ENCODE measurements at places on chromosomes 6 and 20.
A peak's percentile ranks its signal among the peaks of the same experiment; 100 is the strongest.

DNA sequence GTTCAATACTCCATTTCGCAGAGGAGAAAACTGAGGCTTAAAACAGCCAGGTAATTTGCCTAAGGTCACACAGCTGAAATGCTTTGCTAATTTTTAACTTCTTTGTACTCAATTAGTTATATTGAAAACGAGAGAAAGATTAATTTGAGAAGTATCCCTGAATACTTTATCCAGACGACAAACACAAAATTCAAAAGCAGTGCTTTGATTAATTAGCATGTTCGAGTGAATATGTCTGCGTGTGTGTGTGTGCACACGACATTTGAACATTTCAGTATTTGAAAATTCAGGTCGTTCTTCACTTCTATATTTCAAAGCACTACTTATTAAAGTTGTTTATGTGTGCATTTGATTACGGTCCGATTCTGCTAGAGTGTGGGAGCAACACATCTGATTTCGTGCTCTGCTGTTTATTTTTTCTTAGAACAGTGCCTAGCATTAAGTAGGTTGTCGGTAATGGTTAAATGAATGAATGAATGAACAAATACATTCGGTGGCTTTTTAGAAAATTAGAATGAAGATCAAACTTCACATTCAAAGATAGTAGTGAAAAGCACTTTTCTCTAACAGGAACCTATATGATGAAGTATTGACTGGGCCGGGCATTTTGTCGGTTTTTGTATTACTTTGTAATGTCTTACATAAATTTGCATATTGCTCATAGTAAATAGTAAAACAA lies 36.9 kb upstream of the SYNCRIP start:
- peak; percentile 18 for DNase-seq

DNA sequence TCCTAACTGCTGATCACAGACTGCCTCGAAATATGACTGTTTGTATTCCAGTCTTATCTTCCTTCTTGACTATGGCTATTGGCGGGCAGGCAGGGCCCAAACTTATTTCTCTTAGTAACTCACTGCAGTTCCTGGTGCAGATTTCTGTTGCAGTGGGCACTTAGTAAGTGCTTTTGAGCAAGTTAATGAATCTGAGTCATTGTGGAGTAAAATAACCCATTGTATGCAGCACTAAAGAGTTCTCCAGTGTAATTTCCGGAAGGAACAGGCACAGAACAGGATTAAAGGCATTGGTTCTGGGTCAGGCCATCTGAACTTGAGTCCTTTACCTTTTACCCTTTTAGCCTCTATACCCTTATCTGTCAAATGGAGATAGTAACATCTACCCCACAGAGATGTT lies 23.6 kb downstream of the SLC35F1 start:
- no peak for DNase-seq

DNA sequence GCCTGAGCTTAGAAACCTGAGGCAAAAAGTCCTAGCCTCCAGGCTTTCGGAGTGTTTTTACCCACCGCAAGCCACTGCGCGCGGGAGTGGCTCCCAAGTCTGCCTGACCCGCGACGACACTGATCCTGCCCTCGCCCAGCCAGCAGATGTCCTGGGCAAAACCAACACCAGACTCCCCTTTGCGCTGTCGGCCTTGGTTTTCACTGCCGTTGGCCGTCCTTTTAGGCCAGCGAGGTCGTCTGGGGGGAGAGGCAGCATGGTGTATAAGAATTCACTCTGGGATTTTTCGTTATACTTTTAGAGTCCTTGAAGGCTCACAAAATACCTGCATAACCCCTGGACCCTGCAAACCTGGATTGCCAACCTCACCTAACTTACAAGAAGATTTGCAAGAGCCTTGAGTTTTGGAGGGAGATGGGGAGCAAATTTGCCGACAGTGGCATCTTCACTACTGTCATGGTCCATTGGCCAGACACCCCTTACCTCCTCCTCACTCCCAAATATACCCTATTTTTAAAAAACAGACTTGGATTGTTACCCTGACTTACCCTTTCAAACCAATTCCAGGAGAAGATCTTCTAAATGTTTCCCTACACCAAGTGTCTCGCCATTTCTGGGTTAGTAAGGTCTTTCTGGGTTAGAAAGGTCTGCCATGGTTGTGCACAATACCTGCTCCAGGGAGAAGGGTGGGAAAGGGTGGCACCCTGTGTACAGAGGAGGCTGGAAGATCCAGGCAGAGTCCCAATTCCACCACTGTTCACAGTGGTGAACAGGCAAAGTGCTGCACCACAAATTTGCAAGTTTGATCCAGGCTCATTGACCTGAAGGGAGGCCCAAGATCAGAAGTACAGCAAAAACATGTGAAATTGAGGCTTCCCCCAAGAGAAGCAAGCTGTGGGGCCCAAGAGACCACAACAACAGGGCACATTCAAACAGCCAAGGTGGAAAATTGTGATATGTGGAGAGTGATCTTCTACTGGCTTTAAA lies 4.4 kb downstream of the FOXA2 start:
- no peak for DNase-seq

DNA sequence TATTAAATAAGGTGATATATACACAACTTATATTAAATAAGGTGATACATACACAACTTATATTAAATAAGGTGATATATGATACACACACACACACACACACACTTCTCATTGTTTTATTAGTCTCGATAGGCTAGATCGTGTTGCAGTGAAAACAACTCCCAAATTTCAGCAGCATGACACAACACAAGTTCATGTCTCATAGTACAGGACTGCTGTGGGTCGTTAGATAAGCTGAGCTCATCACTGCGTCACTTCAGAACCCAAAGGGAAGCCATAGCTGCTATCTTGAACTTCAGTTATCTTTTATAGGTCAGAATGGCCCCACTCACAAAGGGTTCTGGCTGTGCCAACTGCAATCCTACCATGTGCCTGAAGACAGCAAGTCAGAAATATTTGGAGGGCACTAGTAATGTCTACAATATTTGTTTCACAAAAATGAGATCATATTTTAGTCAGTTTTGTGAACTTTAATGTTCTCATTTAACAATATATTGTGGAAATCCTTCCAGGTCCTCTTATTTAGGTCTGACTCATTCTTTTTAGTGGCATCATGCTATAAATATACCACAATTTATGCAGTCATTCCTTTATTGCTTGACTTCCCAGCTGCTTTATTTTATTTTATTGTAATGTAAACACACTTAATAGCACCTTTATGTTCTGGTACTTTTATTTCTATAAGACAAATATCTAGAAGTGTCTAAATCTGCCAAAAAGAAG lies 290.2 kb downstream of the PHACTR1 start:
- DNase-seq, result peak; percentile 48

DNA sequence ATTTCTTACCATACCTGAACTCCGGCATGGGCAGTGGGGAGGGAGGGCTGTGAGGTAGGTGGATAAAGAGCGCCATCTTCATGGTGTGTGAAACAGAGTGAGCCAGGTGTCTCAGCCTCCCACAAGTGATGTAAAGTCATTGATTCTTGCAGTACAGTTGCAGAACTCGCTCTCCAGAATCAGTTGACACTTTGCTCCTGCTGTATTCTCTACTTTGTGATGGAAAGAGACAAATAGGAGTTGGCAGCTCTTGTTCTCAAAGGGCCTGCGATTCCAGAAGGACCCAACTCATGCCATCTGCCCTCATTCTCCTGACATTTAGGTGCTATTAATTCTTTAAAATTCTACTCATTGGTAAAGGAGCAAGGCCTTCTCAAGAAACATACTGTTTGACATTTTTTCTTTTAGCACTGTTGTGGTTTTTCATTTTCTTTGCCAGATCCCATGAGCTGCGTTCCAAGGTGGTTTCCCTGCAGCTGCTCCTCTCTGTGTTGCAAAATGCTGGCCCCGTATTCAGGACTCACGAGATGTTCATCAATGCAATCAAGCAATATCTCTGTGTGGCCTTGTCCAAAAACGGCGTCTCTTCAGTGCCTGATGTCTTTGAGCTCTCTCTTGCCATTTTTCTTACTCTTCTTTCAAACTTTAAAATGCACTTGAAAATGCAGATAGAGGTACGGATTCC lies 49.3 kb downstream of the ARFGEF2 start:
- DNase-seq, result peak; percentile 17

DNA sequence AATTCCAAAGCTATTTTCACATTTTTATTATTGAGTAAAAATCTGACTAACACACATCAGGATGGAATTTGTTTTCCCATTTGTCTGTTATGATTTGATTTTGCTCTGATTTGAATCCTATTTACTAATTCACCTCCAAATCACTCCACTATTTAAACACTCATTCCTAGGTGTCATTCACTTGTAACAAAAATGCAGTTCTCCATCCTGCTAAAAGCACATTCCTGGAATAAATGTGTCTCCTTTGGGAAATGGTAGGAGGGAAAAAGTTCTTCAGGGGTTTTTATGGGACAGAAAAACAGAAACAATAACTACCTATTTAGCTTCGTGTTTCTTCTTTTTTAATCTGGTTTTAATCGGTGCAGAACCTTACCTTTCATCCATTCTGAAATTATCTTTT lies 494.1 kb upstream of the CITED2 start:
- DNase-seq, result no peak

- DNase-seq, result no peak
Observed at GRCh38 chr20:30484009-30484748, 773.3 kb upstream of the DEFB115 start.

DNA sequence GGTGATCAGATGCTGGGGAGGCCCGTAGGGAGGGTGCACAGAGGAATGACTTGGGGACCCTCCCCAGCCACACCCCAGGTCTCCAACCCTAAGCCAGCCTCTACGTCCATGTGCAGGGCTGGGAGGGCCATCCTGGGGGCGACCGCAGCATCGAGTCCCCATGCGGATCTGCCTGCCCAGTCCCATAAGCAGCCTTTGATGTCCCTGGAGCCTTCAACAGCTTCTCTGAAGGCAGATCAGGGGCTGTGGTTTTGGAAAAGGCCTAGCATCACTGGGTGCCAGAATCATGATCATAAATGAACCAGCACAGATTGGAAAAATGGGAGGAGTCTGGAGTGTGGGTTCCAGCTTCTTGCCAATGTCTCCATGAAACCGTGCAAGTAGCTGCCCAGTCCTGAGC lies 22.9 kb downstream of the TOX2 start:
- DNase-seq, result peak; percentile 48

GRCh38 chr6:27293436-27294098 lies 18.5 kb downstream of the POM121L2 start:
- DNase-seq, result peak; percentile 75

Measured in fibroblast of mammary gland (primary cell).